ENCODE measurements at places on chromosomes 4 and X. TPM values are rescaled to one million over a fixed set of nuclear protein-coding genes. Genes with fewer than 3 reads are reported as not detected.

The WNK3 gene
- 0.53 TPM for total RNA-seq

The MAOA gene
- total RNA-seq = 176 TPM

The ZFP42 gene
- total RNA-seq = not detected

The EVC2 gene
- total RNA-seq = 12.6 TPM

The HSFX4 gene
- not detected for total RNA-seq

The ARHGEF6 gene
- total RNA-seq = 4.7 TPM

The ADGRA3 gene
- 5.4 TPM for total RNA-seq

DNA sequence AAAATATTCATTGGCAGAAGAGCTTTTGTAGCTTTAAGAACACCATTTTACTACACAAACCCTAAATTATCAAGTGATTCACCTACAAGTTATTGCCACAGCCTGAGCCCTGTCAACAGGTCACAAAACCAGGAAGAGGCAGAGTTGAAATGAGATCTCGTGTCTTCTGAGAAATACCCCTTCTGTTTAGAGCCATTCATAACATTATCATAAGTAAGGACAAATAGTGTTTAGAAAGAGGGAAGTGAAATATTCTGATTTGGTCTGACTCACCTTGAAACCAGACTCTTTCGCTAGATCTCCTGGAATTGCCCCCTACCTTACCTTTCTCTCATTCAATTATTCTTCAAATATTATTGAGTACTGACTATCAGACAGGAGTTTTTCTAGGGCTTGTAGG lies 5.9 kb downstream of the ETDB start:
- no peaks in the 10 kb centered on the region for H3K27me3 ChIP-seq
- no peaks in the 10 kb centered on the region for H3K4me1 ChIP-seq
- no peaks in the 10 kb centered on the region for H3K36me3 ChIP-seq
- DNase-seq = no peak

- no peaks in the 10 kb centered on the region for H3K36me3 ChIP-seq
- no peak for DNase-seq
- H3K27ac ChIP-seq = peak overlapping the region; percentile 65
- H3K4me3 ChIP-seq = no peak overlapping the region
- H3K27me3 ChIP-seq = no peaks in the 10 kb centered on the region
- H3K4me1 ChIP-seq = peaks cover 10% of the 10 kb centered on the region
These were observed 41.8 kb upstream of the HS3ST1 start for GRCh38 chr4:11470438-11471045.

- H3K27me3 ChIP-seq = no peaks in the 10 kb centered on the region
- no peak for DNase-seq
- no peak overlapping the region for H3K4me3 ChIP-seq
- H3K4me1 ChIP-seq = no peaks in the 10 kb centered on the region
- H3K36me3 ChIP-seq = no peaks in the 10 kb centered on the region
These were observed 10.1 kb upstream of the MPP1 start for GRCh38 chrX:154815274-154815818.

DNA sequence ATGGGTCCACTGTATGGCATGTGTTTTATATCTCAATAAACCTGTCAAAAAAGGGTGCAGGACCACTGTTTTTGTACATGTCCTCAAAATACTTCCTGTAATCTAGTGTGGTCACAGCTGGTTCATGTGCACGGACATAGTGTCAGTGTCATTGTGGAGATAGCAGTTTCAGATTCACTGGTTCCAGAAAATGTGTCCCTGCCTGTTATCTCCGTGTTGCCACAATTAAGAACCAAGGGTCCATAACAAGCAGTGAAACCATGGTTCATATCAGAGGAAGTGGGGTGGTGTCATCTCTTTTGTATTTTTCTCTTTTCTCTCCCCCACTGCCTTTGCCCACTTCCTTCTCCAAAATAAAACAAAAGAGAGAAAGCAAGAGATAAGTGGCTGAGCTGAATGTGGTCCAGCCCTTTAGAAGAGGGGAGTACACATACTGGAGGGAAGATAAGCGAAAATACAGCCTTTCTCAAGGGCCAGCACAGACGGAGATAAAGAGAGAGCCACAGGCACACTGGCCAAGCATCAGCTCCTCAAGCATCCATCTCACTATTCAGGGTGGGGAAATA lies 51.2 kb downstream of the TBL1X start:
- no peaks in the 10 kb centered on the region for H3K36me3 ChIP-seq
- no peak overlapping the region for H3K27ac ChIP-seq
- no peaks in the 10 kb centered on the region for H3K4me1 ChIP-seq

GRCh38 chr4:3124070-3124767 lies 49.7 kb downstream of the HTT start:
- H3K36me3 ChIP-seq = peaks cover 85% of the 10 kb centered on the region
- peak overlapping the region; percentile 84 for H3K27ac ChIP-seq
- no peaks in the 10 kb centered on the region for H3K27me3 ChIP-seq
- no peak for DNase-seq
- peaks cover 36% of the 10 kb centered on the region for H3K4me1 ChIP-seq
- H3K4me3 ChIP-seq = no peak overlapping the region

- no peak overlapping the region for H3K27ac ChIP-seq
- H3K36me3 ChIP-seq = no peaks in the 10 kb centered on the region
- H3K4me3 ChIP-seq = no peak overlapping the region
- no peak for DNase-seq
These were observed 89.1 kb downstream of the RAPGEF2 start for GRCh38 chr4:159191989-159192388.

GRCh38 chr4:128831531-128832242 lies 22.2 kb downstream of the JADE1 start:
- no peaks in the 10 kb centered on the region for H3K27me3 ChIP-seq
- no peak for DNase-seq
- H3K36me3 ChIP-seq = no peaks in the 10 kb centered on the region

DNA sequence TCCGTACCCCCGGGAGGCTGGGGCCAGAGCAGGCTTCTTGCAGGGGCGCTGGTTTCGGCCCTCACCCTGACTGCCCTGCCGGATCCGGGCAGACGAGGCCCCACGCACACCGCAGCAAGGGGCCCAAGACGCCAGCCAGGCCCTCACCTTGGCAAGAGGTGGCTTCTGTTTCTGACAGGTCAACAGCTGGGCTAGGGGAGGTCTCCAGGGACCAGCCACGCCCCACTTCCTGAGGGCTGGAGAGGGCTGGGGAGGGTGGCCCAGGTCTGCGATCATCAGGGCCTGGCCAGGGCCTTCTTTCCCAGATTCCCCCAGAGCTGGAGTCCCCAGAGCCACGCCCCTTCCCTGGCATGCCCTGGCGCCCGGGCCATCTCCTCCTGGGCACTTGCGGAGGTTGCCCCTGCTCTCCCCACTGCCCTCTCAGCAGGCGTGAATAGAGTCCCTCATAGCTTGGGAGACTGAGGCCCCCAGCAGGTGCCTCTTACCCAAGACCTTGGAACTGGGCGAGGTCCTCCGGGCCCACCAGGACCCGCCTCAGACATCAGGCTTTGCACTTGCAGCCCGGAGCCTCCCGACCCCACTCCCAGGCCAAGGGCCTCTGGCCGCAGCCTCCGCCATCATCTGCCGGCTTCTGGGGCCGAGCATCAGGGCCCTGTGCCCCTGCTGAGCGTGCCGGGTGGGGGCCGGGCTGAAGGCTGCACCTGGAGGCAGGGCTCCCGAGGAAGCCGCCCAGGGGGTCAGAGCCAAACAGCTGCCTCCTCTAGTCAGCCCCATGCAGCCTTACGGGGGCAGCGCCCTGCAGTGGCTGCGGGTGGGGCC lies 6.3 kb upstream of the FGFR3 start:
- H3K27ac ChIP-seq = peak overlapping the region; percentile 9
- DNase-seq = no peak
- H3K36me3 ChIP-seq = no peaks in the 10 kb centered on the region
- peaks cover 71% of the 10 kb centered on the region for H3K4me1 ChIP-seq

DNA sequence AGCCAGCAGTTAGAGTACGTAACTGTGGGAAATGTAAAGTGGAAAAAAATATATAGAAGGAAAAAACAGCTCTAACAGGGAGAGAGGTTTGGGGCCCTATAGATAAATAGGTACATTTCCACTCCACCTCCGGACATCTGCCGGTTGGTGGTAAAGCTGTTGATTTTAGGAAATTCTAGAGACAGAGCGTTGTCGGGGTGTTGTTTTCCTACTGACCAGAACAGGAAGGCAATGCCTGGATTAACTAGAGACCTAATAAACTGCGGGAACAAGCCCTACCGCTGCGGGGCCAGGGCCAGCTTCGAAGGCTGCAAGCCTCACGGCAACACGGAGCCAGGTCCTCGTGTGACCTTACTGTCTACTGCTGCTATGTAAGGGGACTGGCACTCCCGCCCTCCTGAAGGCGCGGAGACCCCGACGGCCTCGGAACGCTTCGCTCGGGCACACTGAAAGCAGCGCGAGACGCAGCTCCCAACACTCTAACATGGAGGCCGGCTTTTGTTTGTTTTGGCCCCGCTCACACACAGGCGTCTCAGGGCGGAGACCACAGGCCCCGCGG lies 702 bp upstream of the CDKN2AIP start:
- peaks cover 6% of the 10 kb centered on the region for H3K4me1 ChIP-seq
- H3K27me3 ChIP-seq = no peaks in the 10 kb centered on the region
- peaks cover 10% of the 10 kb centered on the region for H3K36me3 ChIP-seq
- no peak for DNase-seq
- H3K4me3 ChIP-seq = peak overlapping the region; percentile 98

GRCh38 chr4:183139972-183140570 lies 41.0 kb downstream of the WWC2 start:
- H3K36me3 ChIP-seq = no peaks in the 10 kb centered on the region
- no peak for DNase-seq
- H3K4me1 ChIP-seq = peaks cover 6% of the 10 kb centered on the region
- no peak overlapping the region for H3K4me3 ChIP-seq

DNA sequence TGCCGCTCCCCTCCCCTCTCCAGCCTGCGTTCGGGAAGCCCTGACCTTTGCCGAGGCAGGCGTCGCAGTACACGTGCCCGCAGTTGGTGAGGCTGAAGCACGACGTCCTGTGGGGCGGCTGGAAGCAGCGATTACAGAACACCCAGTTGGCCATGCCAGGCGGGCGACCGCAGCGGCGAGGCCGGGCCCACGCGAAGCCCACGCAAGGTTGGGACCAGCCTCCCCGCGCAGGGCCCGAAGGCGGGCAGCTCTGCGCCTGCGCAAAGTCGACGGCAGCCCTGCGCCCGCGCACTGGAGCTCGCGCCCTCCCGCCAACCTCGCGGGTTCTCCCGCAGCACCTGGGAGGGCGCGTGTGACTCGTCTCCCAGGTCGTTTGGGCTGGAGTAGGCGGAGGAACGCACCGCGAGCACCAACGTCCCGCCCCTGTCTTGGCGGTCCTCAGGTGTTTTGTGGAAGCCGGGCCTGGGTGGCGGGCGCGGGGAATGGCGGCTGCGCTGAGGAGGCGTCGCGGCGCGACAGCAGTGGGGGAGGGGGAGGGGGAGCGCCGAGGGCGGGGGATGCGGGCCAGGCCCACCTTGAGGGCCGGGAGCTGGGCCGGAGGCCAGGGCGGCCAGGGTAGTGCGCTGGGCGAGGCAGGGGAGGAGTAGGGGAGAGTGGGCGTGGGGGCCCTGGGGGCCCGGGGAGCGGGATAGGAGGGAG lies at the start of gene RNF212:
Gene RNF212, minus strand, starts transcription at position 254 of the 699 bp plus-strand sequence. Its CDS starts 100 bp downstream, at position 154.
- peak within 1 kb of the TSS; percentile 22 for H3K4me3 ChIP-seq
- H3K27me3 ChIP-seq = no peaks in the 10 kb centered on the region
- H3K4me1 ChIP-seq = peaks cover 5% of the 10 kb centered on the region
- DNase-seq = no peak
- no peaks in the 10 kb centered on the region for H3K36me3 ChIP-seq
- peak within 1 kb of the TSS; percentile 26 for H3K27ac ChIP-seq

- no peak overlapping the region for H3K4me3 ChIP-seq
- H3K36me3 ChIP-seq = no peaks in the 10 kb centered on the region
- DNase-seq = no peak
- no peaks in the 10 kb centered on the region for H3K27me3 ChIP-seq
- no peaks in the 10 kb centered on the region for H3K4me1 ChIP-seq
These were observed 514.4 kb downstream of the RPA4 start for GRCh38 chrX:97398030-97398551.

GRCh38 chrX:29561417-29561816 lies 653.9 kb upstream of the MAGEB2 start:
- H3K27ac ChIP-seq = no peak overlapping the region
- no peaks in the 10 kb centered on the region for H3K4me1 ChIP-seq
- no peaks in the 10 kb centered on the region for H3K27me3 ChIP-seq

- no peak overlapping the region for H3K27ac ChIP-seq
- no peaks in the 10 kb centered on the region for H3K36me3 ChIP-seq
- no peaks in the 10 kb centered on the region for H3K27me3 ChIP-seq
- no peaks in the 10 kb centered on the region for H3K4me1 ChIP-seq
- no peak for DNase-seq
These were observed 86.1 kb downstream of the ADRA2C start for GRCh38 chr4:3852309-3852708.

DNA sequence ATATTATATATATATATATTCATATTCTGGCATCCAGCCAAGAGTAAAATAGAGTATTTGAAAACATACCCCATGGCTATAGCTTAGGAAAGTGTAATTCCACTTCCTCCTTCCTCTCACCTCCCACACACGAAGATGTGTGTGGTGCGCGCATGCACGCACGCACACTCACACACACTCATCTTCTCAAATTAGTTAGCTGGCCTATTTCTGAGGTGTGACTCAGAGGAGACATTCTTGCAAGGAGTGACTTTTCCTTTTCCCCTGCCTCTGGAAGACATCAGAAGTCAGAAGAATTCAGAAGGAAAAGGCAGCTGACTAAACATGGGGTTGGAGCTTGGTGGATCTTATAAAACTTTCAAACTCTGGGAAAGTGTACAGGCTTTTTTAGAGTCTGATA lies 8.8 kb downstream of the ENPEP start:
- no peaks in the 10 kb centered on the region for H3K36me3 ChIP-seq
- H3K27ac ChIP-seq = no peak overlapping the region
- peaks cover 7% of the 10 kb centered on the region for H3K4me1 ChIP-seq
- H3K4me3 ChIP-seq = no peak overlapping the region
- H3K27me3 ChIP-seq = no peaks in the 10 kb centered on the region
- no peak for DNase-seq

GRCh38 chr4:76729460-76729859 lies 168.5 kb downstream of the SOWAHB start:
- H3K27ac ChIP-seq = no peak overlapping the region
- no peak overlapping the region for H3K4me3 ChIP-seq
- no peak for DNase-seq
- no peaks in the 10 kb centered on the region for H3K27me3 ChIP-seq
- H3K36me3 ChIP-seq = no peaks in the 10 kb centered on the region

- peak overlapping the region; percentile 96 for H3K27ac ChIP-seq
- peaks cover 8% of the 10 kb centered on the region for H3K4me1 ChIP-seq
- H3K36me3 ChIP-seq = no peaks in the 10 kb centered on the region
- H3K4me3 ChIP-seq = peak overlapping the region; percentile 91
- DNase-seq = no peak
- H3K27me3 ChIP-seq = no peaks in the 10 kb centered on the region
These were observed 583 bp downstream of the ABHD18 start for GRCh38 chr4:127965803-127966175.

- H3K27ac ChIP-seq = no peak overlapping the region
- no peak overlapping the region for H3K4me3 ChIP-seq
- no peaks in the 10 kb centered on the region for H3K27me3 ChIP-seq
- DNase-seq = no peak
These were observed 4.5 kb downstream of the PLXNB3 start for GRCh38 chrX:153768311-153769157.
